ENCODE measurements at places on chromosomes 6 and 20. TPM values are rescaled to one million over a fixed set of nuclear protein-coding genes. Genes with fewer than 3 reads are reported as not detected.

DNA sequence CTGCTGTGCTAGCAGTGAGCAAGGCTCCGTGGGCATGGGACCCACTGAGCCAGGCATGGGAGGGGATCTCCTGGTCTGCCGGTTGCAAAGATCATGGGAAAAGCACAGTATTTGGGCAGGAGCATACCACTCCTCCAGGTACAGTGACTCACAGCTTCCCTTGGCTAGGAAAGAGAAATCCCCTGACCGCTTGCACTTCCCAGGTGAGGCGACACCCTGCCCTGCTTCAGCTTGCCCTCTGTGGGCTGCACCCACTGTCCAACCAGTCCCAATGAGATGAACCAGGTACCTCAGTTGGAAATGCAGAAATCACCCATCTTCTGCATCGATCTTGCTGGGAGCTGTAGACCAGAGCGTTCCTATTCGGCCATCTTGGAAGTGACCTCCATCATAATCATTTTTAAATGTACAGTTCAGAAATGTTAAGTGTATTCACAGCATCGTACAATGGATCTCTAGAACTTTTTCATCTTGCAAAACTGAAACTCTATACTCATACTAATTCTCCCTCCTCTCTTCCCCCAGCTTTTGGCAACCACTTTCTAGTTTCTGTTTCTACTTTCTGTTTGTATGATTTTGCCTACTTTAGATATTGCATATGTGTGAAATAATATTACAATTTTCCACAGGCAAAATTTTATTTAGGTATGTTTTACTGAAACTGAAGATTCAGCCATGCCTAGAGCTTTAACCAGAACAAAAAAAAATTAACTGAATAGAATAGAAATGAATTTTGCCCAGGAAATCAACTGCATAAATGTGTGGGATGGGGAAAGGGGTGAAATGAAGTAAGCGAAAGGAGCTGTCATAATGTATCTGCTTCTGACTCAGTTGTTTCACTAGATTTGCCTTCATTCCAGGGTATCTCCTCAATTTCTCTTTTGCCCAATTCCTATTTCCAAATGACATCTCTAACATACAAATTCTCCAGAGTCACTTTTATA is 100.0 kb downstream of the RWDD2A start:
- no peak for DNase-seq

- DNase-seq, result no peak
These were observed 43.2 kb downstream of the UQCC2 start for GRCh38 chr6:33668328-33668727.

- no peak for DNase-seq
These were observed 119.7 kb downstream of the ALDH8A1 start for GRCh38 chr6:134830194-134830593.

GRCh38 chr6:129696028-129696418 is 14.0 kb downstream of the ARHGAP18 start:
- no peak for DNase-seq

DNA sequence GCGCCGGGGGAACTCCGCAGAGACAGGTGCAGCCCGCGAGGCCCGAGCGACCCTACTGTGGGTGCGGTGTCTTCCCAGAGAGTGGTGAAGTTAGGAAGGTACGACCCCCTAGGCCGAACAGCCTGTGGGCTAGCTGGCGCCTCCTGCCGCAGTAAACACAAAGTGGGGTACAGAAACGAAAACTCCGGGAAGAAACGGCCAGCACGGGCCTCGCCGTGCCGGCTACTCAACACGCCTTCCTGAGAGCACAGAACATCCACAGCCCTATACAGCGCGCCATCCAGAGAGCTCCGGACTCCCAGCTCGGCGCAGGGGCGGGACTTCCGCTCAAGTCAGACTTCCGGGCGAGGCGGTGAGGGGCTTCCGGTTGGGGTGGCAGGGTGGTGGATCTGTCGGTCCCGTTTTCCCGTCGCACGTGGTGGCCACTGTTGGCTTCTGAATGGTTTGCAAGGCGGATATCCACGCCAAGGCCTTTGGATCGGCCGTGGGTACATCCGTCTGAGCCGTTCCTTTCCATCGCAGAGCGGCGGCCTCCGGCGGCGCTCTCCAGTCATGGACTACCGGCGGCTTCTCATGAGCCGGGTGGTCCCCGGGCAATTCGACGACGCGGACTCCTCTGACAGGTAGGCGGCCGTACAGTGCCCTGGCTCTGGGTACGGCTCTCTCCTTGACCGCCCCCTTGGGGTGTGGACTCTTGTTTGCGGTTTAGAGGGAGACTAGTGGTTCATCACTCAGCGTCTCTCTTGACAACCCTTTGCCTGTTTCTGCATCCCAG is at the start of the genes CAGE1 and RIOK1:
Gene CAGE1 (minus strand): TSS at position 292 of the 775 bp plus-strand sequence. CDS start 2,569 bp downstream, outside the sequence.
Gene RIOK1 (plus strand): TSS at position 358 of the 775 bp plus-strand sequence. CDS start 195 bp downstream, at position 553.
- DNase-seq, result peak; percentile 94

Gene OOEP
- not detected for polyA plus RNA-seq

Gene ENPP5
- polyA plus RNA-seq, result 3.5 TPM

Gene MAK
- polyA plus RNA-seq, result 0.21 TPM

All from muscle of arm (tissue), 14 donors.